MV-4-11 (cell line): ENCODE measurements at places on chromosomes 13 and 19.

- peak; percentile 73 for DNase-seq
These were observed 36.4 kb upstream of the IGFL4 start for GRCh38 chr19:46076951-46077814.

- peak; percentile 19 for DNase-seq
These were observed 54.9 kb upstream of the ATP12A start for GRCh38 chr13:24625331-24625731.

DNA sequence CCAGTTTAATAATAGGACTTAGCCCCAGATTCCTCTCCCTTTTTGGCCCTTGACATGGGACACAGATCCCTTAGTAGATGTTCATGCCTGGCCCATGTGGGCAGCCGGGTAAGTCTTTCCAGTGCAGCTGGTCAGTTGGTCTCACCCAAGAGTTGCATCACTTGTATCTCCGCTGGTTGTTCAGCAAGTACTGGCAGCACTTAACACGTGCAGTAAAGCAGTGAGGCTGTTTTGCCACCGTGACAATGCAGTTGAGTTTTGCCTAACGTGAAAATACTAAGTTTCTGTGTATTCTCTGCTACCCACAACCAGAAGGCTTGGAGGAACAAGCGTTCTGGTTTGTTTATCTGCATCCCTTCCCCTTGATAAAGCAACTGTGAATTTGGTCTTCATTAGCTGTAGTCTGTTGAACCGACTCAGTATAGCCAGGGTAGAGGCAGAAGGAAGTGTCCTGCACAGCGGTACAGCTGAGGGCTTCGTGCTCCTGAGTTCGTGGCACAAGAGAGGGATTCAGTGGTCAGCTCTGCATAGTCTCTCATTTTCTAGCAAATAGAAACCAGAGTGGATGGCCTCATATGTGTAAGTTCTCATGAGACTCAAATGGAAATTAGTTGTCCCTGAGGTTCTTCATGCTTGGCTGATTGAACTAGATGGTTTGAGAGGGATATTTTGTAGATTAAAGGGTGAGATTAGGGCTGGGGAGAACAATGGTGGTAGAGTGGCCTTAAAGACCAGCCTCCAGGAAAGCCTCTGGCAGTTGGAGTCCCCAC is 50.3 kb downstream of the ARHGEF7 start:
- no peak for DNase-seq

DNA sequence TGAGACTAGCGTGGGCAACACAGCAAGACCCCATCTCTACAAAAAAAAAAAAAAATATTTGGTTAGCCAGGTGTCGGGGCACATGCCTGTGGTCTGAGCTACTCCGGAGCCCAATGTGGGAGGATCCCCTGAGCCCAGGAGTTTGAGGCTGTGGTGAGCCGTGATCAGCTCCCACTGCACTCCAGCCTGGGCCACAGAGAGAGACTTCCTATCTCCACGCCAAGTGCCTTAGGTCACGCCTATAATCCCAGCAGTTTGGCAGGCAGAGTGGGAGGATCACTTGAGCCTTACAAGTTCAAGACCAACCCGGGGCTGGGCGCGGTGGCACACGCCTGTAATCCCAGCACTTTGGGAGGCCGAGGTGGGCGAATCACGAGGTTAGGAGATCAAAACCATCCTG is 8.7 kb upstream of the ADAT3 start:
- peak; percentile 63 for DNase-seq

GRCh38 chr13:97849305-97849704 is 104.2 kb upstream of the IPO5 start:
- DNase-seq: peak; percentile 5

- DNase-seq: no peak
These were observed 71.9 kb upstream of the KLF12 start for GRCh38 chr13:74206061-74206561.

DNA sequence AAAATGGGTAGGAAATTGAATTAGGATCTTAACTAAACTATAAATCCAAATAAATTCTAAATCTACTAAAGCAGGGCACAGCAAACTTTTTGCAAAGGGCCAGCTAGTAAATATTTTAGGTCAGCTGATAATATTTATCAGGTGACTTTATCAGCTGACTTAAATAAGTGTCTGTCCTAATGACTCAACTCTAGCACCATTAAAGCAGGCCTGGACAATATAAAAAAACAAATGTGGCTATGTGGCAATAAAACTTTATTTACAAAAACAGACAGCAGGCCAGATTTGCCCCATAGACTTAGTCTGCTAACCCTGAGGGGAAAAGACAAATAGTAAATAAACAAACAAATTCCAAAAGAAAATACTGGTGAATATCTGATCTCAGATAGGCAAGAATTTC is 27.7 kb upstream of the DOCK9 start:
- no peak for DNase-seq

DNA sequence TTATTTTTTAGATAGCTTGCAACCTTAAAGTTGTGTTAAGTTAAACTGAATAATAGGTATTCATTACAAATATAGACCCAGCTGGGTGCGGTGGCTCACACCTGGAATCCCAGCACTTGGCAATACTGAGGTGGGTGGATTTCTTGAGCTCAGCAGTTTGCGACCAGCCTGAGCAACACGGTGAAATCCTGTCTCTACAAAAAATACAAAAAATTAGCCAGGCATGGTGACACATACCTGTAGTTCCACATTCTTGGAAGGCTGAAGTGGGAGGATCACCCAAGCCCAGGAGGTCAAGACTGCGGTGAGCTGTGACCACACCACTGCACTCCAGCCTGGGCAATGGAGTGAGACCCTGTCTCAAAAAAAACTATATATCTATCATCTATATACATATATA is 386.5 kb downstream of the PCDH17 start:
- DNase-seq: no peak

GRCh38 chr19:55902080-55902751 is 29.9 kb downstream of the NLRP13 start:
- no peak for DNase-seq

GRCh38 chr19:38158730-38159129 is 65.3 kb downstream of the DPF1 start:
- peak; percentile 78 for DNase-seq

GRCh38 chr13:43543331-43543730 is 243.4 kb downstream of the ENOX1 start:
- DNase-seq: no peak

DNA sequence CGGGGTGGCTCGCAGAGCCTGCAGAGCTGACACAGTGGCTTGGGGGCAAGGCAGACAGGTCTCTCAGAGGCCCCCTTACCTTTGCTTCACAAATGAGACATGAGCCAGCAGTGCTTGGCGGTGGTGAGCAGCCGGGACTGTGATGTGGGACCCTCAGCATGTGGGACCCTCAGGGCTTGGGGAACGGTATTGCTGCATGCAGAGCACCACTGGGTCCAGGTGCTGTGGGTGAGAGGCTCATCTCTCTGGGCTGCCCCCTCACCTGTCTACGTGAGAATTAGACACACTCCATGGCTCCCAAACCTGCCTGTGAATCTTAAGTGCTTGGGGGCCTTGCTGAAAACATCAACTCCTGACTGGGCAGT is 106.6 kb downstream of the COL4A2 start:
- DNase-seq: no peak

DNA sequence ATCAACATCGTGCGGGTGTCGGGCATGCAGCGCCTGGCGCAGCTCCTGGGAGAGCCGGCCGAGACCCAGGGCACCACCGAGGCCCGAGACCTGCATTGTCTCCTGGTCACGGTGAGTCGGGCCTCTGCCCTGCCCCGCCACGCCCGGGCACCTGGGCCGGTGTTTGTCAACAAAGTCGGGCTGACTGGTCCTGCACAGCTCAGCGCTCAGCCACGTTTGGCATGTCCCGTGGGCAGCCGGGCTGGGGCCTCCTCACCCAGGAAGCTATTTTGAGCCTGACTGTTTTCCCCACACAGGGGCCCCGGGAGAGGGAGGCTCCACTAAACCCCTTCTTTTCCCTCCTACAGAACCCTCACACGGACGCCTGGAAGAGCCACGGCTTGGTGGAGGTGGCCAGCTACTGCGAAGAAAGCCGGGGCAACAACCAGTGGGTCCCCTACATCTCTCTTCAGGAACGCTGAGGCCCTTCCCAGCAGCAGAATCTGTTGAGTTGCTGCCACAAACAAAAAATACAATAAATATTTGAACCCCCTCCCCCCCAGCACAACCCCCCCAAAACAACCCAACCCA is 1.3 kb downstream of the GADD45B start:
- no peak for DNase-seq

GRCh38 chr13:27174766-27175455 is 3.3 kb upstream of the USP12 start:
- DNase-seq: peak; percentile 69

- no peak for DNase-seq
These were observed 7.4 kb upstream of the CDC34 start for GRCh38 chr19:524062-524674.

DNA sequence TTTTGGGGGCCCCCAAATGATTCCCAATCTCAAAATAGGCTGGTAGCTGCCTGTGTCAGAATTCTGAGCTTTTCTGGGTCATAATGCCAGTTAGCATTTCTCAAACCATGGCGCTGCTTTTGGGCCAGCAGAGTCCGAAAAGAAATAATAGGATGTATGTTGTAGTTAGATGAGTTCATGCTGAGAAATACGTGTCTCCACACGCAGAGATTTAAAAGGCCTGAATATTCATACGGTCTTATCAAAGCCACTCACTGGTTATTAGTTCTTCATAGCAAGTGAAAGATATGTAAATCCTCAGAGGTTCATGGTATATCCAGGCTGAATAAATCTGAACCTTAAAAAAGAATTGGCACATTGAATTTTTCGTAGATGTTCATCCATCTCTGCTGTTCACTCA is 124.5 kb downstream of the SHISA2 start:
- no peak for DNase-seq

DNA sequence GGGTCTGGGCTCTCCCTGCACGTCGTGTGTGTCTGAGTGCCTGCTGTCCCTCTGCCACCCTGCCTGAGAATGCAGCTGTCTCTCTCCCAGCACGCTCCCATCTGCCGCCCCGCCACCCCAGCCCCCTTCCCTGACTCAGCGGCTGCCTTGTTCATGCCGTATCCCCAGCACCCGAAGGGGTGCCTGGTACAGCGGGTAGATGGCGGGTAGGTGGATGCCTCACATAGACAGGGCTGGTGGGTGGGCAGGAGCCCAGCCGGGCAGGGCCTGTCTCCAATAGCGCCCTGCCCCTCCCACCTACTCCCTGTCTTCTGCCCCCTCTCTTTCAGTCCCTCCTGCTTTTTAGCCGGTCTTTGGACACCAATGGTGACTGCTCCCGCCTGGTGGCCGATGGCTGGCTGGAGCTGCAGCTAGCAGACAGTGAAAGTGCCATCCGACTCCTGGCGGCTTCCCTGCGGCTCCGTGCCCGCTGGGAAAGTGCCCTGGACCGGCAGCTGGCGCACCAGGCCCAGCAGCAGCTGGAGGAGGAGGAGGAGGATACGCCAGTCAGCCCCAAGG is 30.3 kb downstream of the DHX34 start:
- no peak for DNase-seq

DNA sequence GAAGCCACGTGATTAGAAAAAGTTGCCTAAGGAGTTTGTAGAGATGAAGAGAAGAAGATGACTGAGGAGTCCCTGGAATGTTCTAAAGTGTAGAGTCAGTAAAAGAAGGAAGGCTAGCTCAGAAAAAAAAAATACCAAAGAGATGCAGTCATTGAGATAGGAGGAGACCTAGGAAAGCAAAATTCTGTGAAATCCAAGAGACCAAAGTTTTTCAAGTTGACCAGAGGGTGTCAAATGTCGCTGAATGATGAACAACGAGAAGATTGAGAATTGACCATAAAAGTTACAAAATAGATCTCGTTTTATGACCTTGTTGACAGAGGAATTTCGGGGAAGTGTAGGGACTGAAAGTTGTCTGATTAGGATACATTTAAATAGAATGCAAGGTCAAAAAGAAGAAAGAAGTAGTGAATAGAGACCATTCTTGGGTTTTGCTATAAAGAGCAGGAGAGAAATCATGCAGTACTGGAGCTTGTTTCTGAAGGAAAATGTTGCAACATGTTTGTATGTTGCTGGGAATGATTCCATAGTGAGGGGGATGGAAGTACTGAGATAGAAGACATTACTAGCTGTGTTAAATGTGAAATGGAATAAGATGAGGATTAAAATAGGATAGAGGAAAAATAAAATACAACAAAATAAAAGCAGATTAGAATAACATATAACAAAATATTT is 30.2 kb upstream of the HTR2A start:
- DNase-seq: no peak

DNA sequence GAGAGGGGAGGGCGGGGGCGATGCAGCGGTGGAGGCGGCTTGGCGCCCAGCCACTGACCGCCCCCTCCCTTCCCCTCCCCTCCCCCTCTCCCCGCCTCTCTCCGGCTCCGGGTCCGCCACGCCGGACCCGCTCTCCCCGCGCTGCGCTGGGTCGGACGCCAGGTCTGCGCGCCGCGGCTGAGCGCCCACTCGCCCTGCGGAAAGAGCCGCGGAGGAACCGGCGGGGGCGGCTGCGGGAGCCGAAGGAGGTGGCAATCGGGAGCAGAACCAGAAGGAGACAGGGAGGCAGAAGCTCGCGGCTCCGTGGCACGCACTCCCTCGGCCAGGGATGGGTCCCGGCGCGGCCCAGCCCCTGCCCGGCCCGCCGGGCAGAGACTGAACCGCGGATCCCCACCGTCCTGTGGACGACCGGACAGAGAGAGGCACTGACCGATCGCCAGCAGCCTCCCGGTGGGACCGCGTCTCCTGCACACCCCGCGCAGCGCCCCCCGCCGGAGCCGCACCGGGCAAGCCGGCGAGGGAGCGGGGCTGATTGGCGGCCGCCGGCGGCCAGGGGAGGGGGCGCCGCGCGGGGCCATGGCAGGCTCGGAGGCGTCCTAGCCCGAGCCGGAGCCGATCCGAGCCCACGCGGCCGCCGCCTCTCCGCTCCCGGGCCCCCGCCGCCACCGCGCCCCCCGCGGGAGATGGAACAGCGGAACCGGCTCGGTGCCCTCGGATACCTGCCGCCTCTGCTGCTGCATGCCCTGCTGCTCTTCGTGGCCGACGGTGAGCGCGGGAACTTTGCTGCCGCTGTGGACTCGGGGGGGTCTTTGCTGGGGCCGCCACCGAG is at the start of gene VSTM2B:
Gene VSTM2B, plus strand, starts transcription at position 94 of the 829 bp plus-strand sequence. Its CDS starts 590 bp downstream, at position 684.
- DNase-seq: no peak

DNA sequence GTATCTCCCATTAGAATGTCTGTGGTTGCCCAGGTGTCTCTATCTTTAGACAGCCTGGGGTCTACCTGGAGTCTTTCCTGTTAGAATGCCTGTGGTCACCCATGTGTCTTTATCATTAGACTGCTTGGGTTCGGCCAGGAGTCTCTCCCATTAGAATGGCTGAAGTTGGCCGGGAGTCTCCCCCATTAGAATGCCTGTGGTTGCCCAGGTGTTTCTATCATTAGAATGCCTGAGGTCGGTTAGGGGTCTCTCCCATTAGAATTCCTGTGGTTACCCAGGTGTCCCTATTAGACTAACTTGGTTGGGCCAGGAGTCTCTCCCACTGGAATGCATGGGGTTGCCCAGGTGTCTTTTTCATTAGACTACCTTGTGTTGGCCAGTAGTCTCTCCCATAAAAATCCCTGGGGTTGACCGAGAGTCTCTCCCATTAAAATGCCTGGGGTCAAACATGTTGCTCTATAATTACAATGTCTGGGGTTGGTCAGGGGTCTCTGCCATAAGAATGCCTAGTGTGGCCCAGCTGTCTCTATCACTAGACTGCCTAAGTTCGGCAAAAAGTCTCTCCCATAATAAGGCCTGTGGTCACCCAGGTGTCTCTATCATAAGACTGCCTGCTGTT is 1448.7 kb downstream of the UQCRFS1 start:
- no peak for DNase-seq
